ENCODE measurements at places on chromosomes 4 and X. TPM values are rescaled to one million over a fixed set of nuclear protein-coding genes. Genes with fewer than 3 reads are reported as not detected.
A peak's percentile ranks its signal among the peaks of the same experiment; 100 is the strongest.

DNA sequence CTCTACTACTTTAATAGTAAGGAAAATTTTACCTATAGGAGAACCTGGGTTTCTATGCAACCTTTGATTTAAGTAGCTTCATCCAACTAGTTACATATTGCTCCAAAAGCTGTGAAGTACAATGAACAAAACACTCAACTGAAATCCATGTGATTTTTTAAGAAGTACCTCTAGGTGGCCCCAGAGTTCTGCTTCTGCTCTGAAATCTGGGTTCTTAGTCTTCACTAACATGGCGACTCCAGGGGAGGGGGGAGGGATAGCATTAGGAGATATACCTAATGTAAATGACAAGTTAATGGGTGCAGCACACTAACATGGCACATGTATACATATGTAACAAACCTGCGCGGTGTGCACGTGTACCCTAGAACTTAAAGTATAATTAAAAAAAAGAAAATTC is 73.4 kb upstream of the MAGEB2 start:
- H3K27ac ChIP-seq: no peak overlapping the region
- H3K4me3 ChIP-seq: no peak overlapping the region
- peak; percentile 32 for DNase-seq
- no peaks in the 10 kb centered on the region for H3K27me3 ChIP-seq
- H3K36me3 ChIP-seq: no peaks in the 10 kb centered on the region
- no peaks in the 10 kb centered on the region for H3K4me1 ChIP-seq

FAM50A gene
- 65.9 TPM for total RNA-seq

DNA sequence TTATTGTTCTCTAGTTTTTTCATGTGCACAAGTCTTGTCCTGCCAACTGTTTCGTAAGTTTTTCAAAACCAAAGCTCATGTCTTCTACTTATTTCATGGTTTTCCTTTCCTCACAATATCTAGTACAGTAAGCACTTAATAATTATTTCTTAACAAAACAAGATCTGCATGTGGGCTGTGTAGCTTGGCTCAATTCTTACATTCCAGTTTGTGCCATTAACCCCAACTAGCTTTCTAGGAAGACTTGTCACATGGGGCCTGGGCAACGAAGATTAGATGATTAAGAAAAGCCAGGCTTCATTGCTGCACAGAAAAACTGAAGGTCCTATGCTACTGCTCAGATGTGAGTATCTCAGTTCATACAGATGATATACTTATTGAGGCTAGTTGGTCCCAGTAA is 155.3 kb upstream of the TEX13A start:
- no peaks in the 10 kb centered on the region for H3K36me3 ChIP-seq
- no peaks in the 10 kb centered on the region for H3K4me1 ChIP-seq

DNA sequence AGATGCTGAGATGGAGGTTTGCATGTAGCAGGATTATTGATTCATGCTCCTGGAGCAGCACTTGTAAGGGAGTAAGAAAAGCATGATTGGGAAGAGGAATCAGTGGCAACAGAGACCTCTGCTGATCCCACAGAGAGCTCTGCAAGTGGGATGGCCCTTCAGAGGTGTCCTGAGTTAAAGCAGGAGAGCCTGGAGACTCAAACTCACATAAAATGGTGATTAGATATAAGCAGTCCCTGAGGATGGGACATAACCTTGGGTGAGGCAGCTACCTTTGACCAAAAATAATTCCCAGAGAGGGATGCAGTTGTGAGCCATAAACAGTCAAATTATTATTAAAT is 25.4 kb upstream of the BMPR1B start:
- no peaks in the 10 kb centered on the region for H3K27me3 ChIP-seq
- DNase-seq: no peak
- no peaks in the 10 kb centered on the region for H3K4me1 ChIP-seq
- H3K27ac ChIP-seq: no peak overlapping the region
- no peak overlapping the region for H3K4me3 ChIP-seq

DNA sequence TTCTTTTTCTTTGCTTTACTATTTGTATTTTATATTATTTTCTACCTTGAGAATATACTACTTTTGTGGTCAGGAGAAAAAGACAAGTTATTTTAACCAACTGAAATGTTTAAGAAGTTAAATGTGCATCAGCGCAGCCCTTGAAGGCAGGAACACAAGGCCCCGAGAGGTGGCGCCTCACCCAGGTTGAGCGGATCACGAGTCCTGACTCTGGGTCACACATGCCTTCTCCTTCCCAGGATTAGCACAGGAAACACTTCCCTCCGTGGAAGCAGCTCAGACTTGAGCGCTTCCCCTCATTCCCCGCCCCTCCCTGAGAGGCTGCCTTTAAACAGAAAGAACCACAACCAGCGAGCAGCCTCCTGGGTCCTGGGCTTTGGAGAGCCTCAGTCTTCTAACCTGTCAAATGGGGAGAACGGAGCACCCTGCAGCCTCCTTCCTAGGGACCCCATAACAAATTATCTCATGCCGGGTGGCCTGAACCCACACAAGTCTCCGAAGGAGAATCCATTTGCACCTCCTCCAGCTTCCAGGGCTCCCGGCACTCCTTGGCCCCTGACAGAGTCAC is 217.6 kb downstream of the AFAP1 start:
- H3K36me3 ChIP-seq: no peaks in the 10 kb centered on the region
- no peaks in the 10 kb centered on the region for H3K4me1 ChIP-seq
- no peak overlapping the region for H3K27ac ChIP-seq
- no peak for DNase-seq
- peaks cover 20% of the 10 kb centered on the region for H3K27me3 ChIP-seq

TREX2 gene
- 0.60 TPM for total RNA-seq

- no peaks in the 10 kb centered on the region for H3K36me3 ChIP-seq
- peak; percentile 16 for DNase-seq
- no peak overlapping the region for H3K27ac ChIP-seq
- peaks cover 11% of the 10 kb centered on the region for H3K4me1 ChIP-seq
Observed at GRCh38 chr4:95049551-95050233, 291.9 kb downstream of the BMPR1B start.

FHDC1 gene
- 3.1 TPM for total RNA-seq

GRCh38 chr4:55181010-55182005 is 55.9 kb upstream of the KDR start:
- H3K4me1 ChIP-seq: peaks cover 5% of the 10 kb centered on the region
- H3K27me3 ChIP-seq: no peaks in the 10 kb centered on the region
- H3K4me3 ChIP-seq: no peak overlapping the region
- H3K27ac ChIP-seq: no peak overlapping the region

GRCh38 chr4:16195209-16195608 is 31.1 kb downstream of the TAPT1 start:
- H3K27me3 ChIP-seq: no peaks in the 10 kb centered on the region
- H3K4me1 ChIP-seq: no peaks in the 10 kb centered on the region
- H3K27ac ChIP-seq: no peak overlapping the region
- no peak overlapping the region for H3K4me3 ChIP-seq

TMEM150C gene
- total RNA-seq: 4.0 TPM

GRCh38 chr4:183576701-183577404 is 72.0 kb downstream of the ING2 start:
- H3K27me3 ChIP-seq: no peaks in the 10 kb centered on the region
- no peak overlapping the region for H3K27ac ChIP-seq
- no peak overlapping the region for H3K4me3 ChIP-seq
- H3K4me1 ChIP-seq: no peaks in the 10 kb centered on the region
- DNase-seq: no peak

- H3K27ac ChIP-seq: no peak overlapping the region
- H3K27me3 ChIP-seq: no peaks in the 10 kb centered on the region
- no peaks in the 10 kb centered on the region for H3K36me3 ChIP-seq
- H3K4me3 ChIP-seq: no peak overlapping the region
- H3K4me1 ChIP-seq: no peaks in the 10 kb centered on the region
- peak; percentile 37 for DNase-seq
Observed at GRCh38 chrX:69493193-69493592, 10.9 kb upstream of the NALF2 start.

GAB3 gene
- 0.50 TPM for total RNA-seq

DNA sequence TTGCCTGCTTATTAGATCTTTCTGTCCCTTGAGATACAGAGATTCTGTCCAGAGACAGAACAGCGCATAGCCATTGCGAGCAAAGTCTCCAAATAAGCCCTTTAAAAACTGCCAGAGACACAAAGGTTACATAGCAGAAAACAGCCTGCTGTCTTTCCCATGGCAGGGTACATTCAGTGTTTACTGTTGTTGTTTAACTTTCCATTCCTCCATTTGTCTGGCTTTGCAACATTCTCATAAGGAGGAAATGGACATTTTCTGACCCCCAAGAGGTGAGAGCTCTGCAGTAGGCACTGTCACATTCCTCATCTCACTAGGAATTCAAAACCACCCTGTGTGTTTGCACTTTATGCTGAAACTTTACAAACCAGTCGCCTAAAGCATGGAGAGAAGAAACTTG is 48.3 kb downstream of the PDE5A start:
- DNase-seq: no peak
- H3K27me3 ChIP-seq: no peaks in the 10 kb centered on the region
- no peaks in the 10 kb centered on the region for H3K4me1 ChIP-seq

GRCh38 chr4:94177822-94178221 is 29.8 kb upstream of the SMARCAD1 start:
- no peaks in the 10 kb centered on the region for H3K4me1 ChIP-seq
- no peak for DNase-seq
- no peak overlapping the region for H3K27ac ChIP-seq
- H3K4me3 ChIP-seq: no peak overlapping the region
- H3K36me3 ChIP-seq: no peaks in the 10 kb centered on the region

SHROOM3 gene
- total RNA-seq: 58.8 TPM

GRCh38 chr4:92299152-92299551 is 4.6 kb upstream of the GRID2 start:
- no peak overlapping the region for H3K27ac ChIP-seq
- no peaks in the 10 kb centered on the region for H3K4me1 ChIP-seq
- H3K36me3 ChIP-seq: no peaks in the 10 kb centered on the region

DNA sequence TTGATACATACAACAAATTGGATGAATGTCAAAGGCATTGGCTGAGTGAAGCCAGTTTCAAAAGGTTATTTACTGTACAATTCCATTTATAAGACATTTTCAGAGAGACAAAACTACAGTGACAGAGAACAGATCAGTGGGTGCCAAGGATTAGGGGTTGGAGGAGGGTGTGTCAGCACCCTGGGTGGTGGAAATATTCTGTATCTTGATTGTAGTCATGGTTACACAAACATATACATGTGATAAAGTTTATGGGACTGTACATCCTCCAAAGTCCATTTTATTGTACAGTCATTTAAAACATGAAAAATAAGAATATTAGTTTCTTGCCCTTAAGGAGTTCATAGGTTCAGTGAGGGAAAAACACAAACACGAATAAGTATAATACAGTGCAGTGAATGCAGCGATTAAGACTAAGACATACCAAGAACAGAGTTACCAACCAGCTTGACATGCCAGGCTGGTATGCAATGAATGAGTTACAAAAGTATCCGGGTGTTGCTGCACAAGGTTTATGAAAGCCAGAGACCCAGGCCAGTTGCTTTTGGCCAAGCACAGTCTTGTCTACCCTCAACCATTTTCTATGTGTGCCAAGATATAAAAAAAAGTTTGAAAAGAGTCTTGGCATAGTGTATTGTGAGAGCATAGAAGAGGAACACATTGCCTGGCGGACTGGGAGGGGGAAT is 123.6 kb downstream of the MSL3 start:
- no peaks in the 10 kb centered on the region for H3K27me3 ChIP-seq
- no peak for DNase-seq
- no peaks in the 10 kb centered on the region for H3K4me1 ChIP-seq
- no peak overlapping the region for H3K27ac ChIP-seq
- H3K36me3 ChIP-seq: no peaks in the 10 kb centered on the region
- H3K4me3 ChIP-seq: no peak overlapping the region

DNA sequence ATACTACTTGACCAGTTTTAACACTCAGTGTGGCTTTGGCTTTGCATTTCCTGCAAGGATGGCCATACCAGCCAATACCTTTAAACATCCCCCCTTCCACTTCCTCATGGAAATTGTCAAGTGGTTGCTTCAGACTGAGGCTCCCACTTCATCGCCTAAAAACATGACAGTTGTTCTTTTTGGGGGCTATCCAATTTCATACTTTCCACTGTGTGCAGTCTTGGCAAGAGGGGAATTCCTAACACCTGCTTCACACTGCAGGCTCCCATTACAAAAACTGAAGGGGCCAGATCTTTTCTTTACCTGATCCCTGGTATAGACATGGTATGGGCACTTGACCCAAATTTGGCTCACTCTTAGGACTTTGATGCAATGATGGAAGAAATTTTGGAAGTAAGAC is 28.5 kb upstream of the TSR2 start:
- H3K27me3 ChIP-seq: no peaks in the 10 kb centered on the region
- no peak overlapping the region for H3K4me3 ChIP-seq
- DNase-seq: no peak
- no peaks in the 10 kb centered on the region for H3K4me1 ChIP-seq

DSPP gene
- not detected for total RNA-seq

STK32B gene
- 1.6 TPM for total RNA-seq

All from hepatocyte (in vitro differentiated cells).